T follicular helper cell (primary cell): ENCODE measurements at places on chromosomes 7 and 10.
A peak's percentile ranks its signal among the peaks of the same experiment; 100 is the strongest.

- no peak for DNase-seq
Measured at GRCh38 chr10:71711052-71711623, 8.4 kb downstream of the C10orf105 start.

DNA sequence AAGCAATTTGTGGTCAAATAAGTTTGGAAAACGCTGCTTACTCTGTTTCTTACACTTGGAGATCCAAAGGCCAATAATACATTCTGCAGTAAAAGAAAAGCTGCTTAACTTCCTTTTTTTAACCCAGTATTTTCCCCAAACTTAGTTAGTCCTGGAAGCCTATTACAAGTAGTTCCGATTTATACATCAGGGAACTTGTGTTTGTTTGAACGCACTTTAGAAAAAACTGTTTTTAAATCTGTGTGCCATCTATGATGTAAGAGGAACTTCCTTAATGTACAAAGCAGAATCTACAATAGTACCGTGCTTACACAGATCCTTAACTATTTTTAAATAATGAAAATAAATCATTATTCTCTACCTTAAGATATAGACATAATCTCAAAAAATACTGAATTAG lies 23.0 kb downstream of the SFR1 start:
- DNase-seq = no peak

DNA sequence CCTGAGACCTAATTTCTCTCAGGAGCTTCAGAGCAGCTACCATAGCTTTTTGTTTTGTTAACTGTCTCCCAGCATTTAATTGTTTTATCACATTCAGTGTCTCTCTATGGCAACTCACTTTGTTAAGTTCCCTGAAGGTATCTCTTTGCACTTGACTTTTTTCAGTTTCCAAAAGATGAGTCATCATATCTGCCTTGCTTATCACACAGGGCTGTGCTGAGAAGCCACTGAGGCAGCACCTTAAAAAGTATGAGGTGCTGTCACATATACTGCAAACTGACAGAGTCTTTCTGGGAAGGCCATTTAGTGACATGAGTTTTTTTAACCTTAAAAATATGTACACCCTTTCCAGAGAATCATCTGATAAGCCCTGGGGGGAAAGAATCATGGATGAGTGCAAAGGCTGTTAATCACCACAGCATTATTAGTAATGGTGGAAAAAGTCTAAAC lies 56.8 kb downstream of the PPP1R3C start:
- DNase-seq = no peak

DNA sequence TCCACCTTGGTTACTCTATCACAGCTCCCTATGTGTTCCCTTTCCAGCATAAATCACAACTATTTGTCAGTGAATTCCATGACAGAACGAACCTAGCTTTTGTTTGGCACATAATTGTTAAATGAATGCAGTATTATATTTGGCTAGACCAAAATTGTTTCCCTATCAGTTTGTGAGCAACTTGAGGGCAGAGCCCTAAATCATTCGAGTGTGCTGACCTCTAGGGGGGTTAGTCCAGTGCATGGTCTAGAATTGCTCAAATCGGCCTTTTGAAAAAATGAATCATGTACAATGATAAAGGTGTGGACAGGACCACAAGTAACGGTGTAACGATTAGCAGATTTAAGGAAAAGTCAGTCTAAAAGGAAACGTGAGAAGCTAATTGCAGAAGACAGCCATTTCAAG lies 475 bp upstream of the NRBF2 start:
- DNase-seq = no peak

DNA sequence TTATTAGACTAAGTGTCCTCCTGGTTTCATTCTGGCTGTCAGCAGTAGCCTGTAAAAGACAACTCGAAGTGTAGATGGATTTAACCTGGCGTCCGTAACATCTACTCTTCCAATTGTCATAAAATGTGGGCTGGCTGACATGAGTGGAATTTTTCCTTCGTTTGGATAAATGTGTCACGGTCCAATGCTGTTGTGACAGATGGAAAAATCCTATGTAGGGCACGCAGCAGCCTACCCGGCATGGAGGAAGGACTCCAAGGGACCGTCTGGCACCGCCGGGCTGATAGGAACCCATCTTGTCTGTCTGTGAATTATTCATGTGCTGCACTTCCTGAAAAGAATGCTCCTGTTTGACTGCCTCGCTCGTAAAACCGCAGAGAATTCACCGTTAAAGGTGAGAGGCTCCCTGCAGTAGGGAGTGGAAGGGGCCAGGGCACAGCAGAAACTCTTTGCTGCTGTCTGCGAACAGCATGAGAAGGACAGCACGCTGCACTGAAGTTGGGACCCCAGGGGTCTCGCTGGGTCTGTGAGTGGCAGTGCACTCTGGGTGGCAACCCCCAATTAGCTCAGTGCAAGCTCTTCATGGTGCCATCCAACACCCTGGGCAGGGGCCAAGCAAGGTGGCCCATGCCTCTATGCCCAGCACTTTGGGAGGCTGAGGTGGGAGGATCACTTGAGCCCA lies 1.6 kb upstream of the ORAI2 start:
- peak; percentile 65 for DNase-seq

GRCh38 chr7:51366930-51367613 lies 50.5 kb upstream of the COBL start:
- no peak for DNase-seq

DNA sequence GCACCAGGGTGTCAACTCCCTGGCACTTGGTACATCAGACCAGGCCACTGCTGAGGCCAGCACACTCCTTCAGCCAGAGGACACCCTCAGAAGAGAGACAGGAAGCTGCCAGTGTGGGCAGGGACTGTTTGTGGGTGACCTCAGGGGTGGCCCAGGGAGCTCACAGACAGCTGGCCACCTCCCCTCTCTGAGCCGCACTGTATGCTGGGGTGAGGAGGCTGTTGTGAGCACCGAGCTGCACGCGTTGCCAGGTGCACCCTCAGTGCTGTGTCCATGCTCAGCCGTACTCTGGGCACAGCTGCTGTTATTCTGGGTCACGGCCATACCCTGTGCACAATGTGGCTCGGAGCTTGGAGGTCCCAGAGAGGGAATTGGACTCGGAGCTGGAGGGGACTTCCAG lies 61.5 kb upstream of the NANOS1 start:
- no peak for DNase-seq

DNA sequence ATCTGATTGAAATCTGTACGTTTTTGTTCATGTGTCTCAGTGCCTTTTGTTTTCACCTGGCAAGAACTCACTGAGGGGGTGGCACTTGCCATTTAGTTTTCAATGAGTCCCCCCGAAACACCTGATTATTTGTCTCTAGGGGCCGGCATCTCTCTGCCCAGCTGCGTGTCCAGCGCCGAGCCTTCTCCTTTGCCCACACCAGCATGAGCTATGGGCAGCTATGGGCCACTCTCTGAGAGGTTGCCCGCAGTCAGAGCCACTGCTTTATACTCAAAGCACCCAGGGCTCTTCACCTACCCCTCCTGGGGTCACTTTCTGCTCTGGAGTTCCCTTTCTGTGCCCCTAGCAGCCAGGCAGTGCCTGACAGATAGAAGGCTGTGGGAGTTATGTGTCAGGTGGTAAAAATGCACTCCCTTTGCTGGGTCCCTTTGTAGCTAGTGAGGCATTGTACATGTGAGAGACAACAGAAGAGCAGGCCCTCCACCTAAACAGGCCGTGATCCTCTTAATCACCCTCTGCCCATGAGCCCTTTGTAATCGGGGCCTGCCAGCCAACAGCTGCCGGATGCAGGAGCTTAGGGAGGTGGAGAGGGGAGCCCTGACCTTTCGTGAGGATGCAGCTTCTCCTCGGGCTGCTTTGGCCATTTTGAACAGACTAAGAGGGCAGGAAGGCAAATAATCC lies 133.1 kb upstream of the NPS start:
- DNase-seq = no peak

- DNase-seq = no peak
Measured at GRCh38 chr7:133023370-133024071, 58.4 kb downstream of the CHCHD3 start.

GRCh38 chr10:125350519-125350918 lies 190.2 kb upstream of the CTBP2 start:
- DNase-seq = no peak

DNA sequence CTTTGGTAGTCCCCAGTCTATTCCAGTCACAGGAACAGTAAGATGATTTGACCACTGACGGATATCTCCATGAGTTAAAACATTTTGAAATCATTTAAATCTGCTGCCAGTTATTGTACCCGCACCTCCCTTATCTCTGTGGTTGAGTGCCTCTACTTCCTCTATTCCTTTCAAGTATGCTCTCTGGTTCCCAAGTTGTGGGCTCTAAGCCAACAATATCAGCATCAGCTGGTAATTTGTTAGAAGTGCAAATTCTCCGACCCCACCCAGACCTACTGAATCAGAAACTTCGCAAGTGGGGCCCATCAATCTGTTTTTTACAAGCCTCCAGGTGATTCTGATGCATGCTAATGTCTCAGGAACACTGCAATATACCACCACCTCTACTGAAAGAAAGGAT lies 235.5 kb downstream of the CCSER2 start:
- DNase-seq = no peak

DNA sequence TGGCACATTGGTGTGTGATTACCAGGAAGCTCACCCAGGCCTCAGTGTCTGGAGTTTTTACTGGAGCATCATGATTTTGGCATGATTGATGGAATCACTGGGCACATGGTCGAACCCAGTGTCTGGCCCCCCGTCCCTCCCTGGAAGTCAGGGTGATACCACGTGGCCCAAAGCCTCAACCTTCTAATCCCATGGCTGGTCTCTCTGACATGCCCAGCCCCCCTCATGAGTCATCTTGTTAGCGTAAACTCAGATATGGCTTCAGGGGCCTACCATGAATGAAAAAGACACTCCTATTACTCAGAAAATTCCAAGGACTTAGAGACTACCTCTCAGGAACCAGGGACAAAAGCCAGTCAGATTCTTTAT lies 109.3 kb downstream of the GRK5 start:
- DNase-seq = no peak

GRCh38 chr7:73623798-73624668 lies at the start of gene MLXIPL:
TSS of gene MLXIPL (minus strand) at chr7:73624522. CDS start at chr7:73624492, 30 bp downstream.
- peak; percentile 38 for DNase-seq

DNA sequence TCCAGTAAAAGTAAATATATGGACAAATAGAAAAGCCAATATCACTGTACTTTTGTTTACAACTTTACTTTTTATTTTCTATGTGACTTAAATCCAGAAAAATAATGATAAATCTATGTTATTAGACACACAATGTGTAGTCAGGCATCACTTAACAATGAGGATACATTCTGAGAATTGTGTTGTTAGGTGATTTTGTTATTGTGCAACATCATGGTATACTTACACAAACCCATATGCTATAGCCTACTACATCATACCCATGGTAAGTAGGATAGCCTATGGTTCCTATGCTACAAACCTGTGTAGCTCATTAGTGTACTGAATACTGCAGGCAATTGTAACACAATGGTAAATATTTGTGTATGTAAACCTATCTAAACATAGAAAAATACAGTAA lies 781.7 kb upstream of the GHITM start:
- DNase-seq = no peak

DNA sequence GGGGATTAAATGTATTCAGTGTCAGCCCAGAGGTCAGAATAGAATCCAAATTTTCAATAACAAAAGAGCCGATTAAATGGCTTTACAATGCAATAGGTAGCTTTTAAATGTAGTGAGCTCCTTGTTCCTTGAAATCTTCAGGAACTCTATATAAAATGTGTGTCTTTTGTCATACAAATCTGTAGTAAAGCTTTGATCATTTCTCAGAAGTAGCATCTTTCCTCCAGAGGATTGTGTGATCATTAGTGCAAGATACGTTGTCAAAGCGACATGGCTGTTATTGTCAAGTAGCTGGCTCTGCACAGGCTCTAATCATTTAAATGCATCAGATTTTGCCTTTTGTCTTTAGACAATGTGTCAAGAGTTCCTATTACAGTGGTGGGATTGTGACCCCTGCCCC lies 116.1 kb upstream of the NAMPT start:
- no peak for DNase-seq

GRCh38 chr10:53007527-53007842 lies 234.9 kb upstream of the MBL2 start:
- no peak for DNase-seq

- no peak for DNase-seq
Measured at GRCh38 chr10:77267703-77268675, 369.6 kb downstream of the KCNMA1 start.

- no peak for DNase-seq
Measured at GRCh38 chr7:30422922-30423321, 55.7 kb downstream of the NOD1 start.

GRCh38 chr10:77308084-77308732 lies 329.4 kb downstream of the KCNMA1 start:
- DNase-seq = no peak

- DNase-seq = no peak
Measured at GRCh38 chr10:125235093-125236069, 75.0 kb upstream of the CTBP2 start.

GRCh38 chr10:131312478-131312836 lies 936 bp upstream of the TCERG1L start:
- no peak for DNase-seq

GRCh38 chr7:27149842-27150567 lies 2.4 kb downstream of the HOXA3 start:
- no peak for DNase-seq

- DNase-seq = peak; percentile 16
Measured at GRCh38 chr10:84329196-84329611, 815 bp downstream of the CCSER2 start.

DNA sequence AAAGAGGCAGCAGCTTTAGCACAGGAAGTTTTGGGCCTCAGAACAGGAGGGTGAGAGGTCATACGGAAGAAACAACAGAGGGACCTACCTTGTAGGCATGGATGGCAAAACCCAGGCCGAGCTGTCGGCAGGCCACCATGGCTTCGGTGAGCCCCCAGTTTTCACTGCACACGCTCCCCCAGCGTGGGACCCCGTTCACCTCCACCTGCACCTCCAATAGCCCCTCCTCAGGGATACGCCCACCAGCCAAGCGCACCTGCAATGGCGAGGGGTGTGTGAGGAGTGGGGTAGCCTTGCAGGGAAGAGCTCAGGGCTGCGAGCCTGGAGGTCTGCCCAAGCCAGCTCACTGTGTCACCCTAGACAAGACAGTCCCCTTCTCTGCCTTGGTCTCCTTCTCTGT lies 11.3 kb downstream of the LOXL4 start:
- DNase-seq = no peak

DNA sequence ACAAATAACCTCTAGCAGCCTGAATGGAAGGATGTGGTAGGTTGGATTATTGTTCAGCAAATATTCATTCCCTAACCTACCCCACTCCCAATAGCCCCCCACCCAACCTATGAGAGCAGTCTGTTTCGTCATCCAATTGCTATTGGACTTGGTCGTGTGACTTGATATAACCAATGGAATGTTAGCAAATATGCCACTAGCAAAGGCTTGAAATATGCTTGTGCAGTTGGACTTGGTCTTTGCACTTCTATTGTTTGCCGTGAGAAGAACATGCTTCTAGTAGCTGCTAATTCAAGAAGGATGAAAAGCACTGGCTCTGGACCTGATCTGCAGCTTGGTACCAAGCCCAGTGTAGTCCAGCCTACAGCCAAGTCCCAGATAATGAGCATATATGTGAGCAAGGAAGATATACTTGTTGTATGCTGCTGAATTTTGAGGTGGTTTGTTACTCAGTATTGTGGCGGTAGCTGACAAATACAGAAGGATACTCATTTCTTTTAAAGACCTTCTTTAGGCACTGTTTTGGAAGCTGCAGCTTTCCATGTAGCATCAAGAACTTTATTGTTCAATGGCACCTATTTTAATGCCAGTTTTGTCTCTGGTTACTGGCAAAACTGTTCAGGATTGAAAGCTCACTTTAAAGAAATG lies 180.4 kb downstream of the EXOC4 start:
- DNase-seq = no peak
